Esophagus muscularis mucosa (tissue), 4 donors: ENCODE measurements at places on chromosomes 16 and 17.

DNA sequence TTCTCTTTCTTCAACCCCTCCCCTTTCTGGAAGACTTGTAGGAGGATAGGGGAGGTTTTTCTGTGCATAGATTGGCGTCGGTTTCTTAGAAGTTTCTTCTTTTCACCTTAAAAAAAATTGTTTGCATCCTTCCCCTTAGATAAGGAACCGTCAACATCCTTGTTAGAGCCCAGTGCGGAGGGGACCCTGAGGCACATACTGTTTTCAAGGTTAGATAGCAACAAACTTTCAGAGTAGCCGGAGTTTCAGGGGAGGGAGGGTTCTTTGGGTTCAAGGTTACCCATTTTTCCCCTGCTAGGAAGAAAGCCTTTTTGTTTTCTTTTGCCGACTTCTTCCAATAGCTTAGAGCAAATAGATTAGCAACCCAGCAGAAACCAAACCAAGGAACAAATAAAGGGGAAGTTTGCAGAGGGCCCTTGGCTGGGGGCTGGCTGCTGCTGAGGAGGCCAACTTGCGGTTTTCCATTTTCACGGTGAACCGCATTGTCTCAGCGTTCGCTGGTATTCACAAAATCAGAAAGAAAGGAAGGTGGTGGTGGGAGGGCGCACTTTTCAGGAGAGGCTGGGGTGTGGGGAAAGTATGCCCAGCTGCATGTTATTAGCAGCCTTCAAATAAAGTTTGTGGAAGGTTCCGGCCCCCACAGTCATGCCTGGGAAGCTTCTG, 28.8 kb downstream of the MSI2 start:
- no peak for DNase-seq

DNA sequence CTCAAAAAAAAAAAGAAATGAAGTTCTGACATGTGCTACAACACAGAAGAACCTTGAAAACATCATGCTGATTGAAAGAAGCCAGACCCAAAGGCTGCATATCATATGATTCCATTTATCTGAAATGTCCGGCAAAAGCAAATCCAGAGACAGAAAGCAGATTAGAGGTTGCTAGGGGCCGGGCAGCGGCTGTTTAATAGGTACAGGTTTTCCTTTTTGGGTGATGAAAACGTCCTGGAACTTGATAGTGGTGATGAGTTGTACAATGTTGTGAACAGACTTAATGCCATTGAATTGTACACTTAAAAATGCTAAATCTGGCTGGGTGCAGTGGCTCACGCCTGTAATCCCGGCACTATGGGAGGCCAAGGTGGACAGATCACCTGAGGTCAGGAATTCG, 166.5 kb downstream of the NTN1 start:
- DNase-seq, result no peak

DNA sequence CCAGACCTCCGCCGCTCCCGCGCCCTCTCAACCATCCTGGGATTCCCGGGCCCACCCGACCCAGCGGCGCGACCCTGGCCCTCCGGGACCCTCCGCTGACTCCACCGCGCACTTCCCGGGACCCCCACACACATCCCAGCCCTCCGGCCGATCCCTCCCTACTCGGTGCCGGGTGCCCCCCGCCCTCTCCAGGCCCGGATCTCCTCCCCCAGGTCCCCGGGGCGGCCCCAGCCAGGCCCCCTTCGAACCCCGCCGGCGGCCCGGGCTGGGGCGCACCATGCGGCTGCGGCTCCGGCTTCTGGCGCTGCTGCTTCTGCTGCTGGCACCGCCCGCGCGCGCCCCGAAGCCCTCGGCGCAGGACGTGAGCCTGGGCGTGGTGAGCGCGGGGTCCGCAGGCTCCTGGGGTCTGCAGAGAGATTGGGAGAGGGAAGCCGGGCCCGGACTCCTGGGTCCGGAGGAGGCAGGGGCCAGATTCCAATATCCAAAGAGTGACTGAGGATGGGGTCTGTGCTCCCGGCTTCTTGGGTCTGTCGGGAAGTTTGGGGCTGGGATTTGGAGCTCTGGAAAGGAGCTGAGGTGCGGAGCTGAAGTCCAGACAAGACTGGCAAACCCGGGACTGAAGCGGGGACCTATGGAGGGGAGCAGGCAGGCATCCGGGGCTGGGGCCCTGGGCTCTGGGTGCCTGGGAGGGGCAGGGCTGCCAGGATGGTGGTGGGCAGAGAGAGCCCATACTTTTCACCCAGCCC, 453 bp downstream of the MMP25 start:
- DNase-seq, result no peak

- DNase-seq, result no peak
Measured at GRCh38 chr17:63491413-63491812, 14.6 kb downstream of the ACE start.

GRCh38 chr17:39735882-39736281, 1.9 kb upstream of the GRB7 start:
- no peak for DNase-seq

GRCh38 chr16:85046931-85047866, 19.6 kb downstream of the KIAA0513 start:
- no peak for DNase-seq

DNA sequence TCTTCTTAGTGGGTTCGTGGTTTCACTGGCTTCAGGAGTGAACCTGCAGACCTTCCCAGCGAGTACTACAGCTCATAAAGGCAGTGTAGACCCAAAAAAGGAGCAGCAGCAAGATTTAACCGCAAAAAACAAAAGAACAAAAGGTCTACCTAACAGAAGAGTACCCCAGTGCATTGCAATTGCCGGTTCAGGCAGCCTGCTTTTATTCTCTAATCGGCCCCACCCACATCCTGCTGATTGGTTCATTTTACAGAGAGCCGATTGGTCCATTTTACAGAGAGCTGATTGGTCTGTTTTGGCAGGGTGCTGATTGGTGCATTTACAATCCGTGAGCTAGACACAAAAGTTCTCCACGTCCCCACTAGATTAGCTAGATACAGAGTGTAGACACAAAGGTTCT, 2.0 kb upstream of the ARRB2 start:
- no peak for DNase-seq

- no peak for DNase-seq
Measured at GRCh38 chr17:76554131-76554530, 14.3 kb downstream of the PRCD start.

DNA sequence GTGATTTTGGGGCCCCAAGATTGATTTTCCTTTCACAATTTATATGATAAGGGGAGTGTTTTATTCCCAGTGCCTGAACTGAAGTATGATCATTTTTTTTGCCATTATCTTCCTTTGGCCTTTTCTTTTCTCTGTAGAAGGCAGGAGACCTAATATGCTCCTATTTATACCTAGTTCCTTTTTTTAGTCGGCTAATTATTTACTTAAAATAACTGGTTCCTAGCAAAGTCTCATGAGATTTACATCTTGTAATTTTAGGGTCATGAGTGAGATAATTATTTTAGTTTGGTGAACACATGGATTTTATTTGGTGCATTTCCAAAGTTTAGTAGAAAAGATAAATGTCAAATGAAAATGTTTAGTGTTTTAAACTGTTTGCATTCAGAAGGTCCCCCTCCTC, 24.8 kb downstream of the SEC14L1 start:
- no peak for DNase-seq

DNA sequence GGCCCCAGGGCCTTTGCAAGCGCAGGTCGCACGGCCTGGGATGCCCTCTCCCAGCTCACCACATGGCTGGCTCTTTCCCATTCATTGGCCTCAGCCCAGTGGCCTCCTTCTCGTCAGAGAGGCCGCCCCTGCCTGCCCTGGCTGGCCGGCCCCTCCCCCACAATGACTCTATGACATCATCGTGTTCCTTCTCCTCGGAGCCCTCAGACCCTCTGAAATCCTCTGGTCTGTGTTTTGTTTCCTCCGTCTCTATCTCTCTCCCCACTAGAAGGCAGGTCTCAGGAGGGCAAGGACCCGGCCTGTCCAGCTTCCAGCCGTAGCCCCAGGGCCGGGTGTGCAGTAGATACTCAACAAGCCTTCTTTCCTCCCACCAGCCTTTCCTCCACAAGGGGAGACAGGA, 164.8 kb upstream of the FOXF1 start:
- no peak for DNase-seq

- DNase-seq, result no peak
Measured at GRCh38 chr17:53217311-53217710, 605.4 kb upstream of the KIF2B start.

GRCh38 chr16:58464916-58465731, 34.8 kb upstream of the NDRG4 start:
- DNase-seq, result no peak

DNA sequence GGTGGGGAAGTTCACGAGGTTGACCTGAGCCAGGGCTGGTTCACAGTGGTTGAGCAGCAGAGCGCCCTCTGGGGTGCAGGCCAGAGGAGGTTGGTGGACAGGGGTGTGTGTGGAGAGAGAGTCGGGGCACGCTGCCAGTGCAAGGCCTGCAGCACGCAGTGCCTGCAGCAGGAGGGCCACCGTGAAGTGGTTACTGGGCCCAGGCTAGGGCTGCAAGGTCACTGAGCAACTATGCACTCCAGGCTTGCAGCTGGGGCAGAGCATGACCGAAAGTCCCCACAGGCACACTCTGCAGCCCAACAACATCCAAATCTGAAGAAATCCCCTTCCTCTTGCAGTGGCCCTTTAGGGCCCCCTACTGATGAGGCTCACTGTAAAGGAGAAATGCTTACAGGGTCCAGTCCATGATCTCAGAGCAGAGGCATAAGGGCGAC, 89.1 kb upstream of the NOL11 start:
- no peak for DNase-seq

- DNase-seq, result no peak
Measured at GRCh38 chr16:81738783-81739496, 40.2 kb upstream of the PLCG2 start.

- no peak for DNase-seq
Measured at GRCh38 chr17:61487161-61487988, 35.2 kb downstream of the TBX4 start.

GRCh38 chr17:78729641-78730040, 52.4 kb downstream of the CYTH1 start:
- DNase-seq, result no peak

DNA sequence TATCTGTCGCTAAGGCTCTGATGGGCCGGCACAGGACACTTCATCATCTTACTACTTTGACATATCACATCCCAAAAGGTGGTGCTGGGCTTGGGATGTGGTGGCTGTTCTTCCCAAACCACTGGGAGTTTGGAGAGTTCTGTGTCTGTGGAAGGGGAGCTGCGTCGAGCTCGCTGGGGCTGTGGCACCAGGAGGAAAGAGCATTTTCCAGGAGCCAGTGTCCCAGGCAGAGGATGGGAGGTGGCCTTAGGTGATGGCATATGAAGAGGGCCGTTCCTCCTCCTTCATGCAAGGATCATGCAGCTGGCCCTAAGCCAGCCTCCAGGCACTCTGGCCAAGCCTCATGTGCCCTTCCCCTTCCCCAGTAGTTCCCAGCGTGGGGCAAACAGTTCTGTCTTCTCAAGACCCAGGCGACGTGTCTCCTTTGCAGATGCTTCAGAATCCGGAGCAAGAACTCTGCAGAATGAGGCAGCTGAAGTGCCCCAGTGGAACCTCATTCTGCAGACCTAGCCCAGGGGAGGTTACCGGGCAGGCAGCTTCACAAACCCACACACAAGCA, 89.4 kb upstream of the TNRC6C start:
- no peak for DNase-seq

DNA sequence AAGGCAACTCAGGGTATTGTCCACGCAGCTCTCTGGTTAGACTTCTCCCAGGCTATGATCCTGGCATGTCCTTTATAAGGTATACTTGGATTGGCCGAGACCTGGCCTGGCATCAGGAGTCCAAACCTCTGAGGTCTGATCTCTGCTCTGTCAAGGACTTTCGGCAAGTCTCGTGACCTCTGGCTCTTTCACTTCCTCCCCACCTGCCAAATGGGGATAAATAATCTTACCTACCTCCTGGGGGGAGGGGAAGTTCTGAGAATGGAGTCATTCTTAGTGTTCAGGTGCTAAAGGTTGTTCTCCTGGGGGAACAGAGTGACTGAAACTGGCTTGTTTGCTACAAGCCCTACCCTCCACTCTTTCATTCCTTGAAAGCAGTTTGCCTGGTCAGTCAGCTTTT, 7.6 kb downstream of the ATXN1L start:
- no peak for DNase-seq

- no peak for DNase-seq
Measured at GRCh38 chr16:83994703-83995102, 26.7 kb downstream of the NECAB2 start.

- no peak for DNase-seq
Measured at GRCh38 chr16:79013930-79014660, 586.4 kb downstream of the MAF start.

DNA sequence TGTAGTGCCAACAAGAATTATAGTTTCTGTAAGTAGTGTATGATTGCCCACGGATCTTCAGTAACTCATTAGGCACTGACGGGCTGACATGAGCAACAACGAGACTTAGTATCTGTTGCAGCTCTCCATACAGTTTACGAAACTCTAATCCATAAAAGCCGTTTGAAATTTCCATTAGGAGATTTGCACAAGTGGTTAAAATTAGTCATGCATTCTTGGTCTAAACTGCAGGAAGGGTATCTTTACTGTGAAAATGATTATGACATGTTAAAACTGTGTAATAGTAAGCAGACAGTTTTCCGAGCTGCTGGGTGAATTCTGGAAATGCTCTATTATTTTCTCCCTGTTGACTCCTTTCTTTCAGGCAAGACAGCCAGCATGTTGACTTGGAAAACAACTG, 605.0 kb downstream of the WWOX start:
- no peak for DNase-seq

- DNase-seq, result no peak
Measured at GRCh38 chr17:7258731-7259554, 3.3 kb downstream of the CLDN7 start.

DNA sequence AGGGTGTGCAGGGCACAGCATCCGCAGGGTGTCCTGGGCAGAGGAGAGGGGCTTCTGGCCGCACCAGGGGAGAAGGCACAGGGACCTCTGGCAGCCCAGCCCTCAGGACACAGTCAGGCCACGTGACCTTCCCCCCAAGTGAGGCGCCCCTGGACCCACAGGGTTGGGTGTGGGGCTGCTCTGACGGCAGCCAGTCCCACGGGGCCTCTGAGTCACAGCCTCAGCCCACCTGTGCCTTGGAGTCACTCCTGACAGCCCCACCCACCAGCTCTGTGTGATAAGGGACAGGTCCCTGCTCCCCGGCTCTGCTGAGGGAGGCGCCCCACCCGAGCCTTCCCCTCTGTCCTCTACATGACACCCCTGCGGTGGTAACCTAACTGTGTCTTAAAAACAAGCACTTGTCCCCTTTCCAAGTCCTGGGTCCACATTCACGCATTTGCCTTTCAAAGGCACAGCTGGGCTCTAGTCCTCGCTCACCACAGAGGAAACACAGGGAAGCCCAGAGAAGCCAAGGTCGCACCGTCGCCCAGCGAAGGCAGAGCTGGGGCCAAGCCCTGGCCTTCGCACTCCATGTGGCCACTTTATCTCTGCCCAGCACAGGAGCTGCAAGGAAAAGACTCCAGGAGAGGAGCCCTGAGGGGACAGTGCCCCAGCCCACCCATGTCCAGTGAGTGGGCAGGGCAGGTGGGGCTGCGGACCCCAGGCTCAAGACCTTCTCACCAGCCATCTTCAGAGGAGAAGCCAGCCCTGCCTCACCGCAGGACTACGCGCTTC, 5.1 kb upstream of the NPTX1 start:
- DNase-seq, result no peak

- no peak for DNase-seq
Measured at GRCh38 chr16:68873635-68874471, 30.5 kb downstream of the TANGO6 start.
